ENCODE measurements at places on chromosomes 12 and 14. TPM values are rescaled to one million over a fixed set of nuclear protein-coding genes. Genes with fewer than 3 reads are reported as not detected.

DNA sequence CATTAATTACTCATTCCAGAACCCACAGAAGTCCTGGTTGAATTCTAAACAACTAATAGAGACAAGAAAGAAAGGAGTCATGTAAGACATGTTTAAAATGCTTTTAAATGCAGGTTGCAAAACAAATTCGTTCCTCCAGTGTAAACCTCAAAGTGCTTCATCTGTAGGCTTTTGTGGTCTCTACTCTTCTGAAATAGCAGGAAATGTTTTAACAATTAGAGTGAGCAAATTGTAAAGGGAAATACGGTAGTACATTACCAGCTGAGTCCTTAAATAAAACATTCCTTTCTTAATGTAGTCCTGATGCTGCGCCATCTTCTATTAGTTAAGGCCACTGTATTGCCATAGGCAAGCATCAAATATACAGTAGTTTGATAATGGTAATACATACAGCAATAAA lies 1934.2 kb upstream of the SEL1L start:
- no peaks in the 10 kb centered on the region for H3K4me1 ChIP-seq
- H3K4me3 ChIP-seq: no peak overlapping the region
- no peak for DNase-seq
- no peak overlapping the region for H3K27ac ChIP-seq
- H3K27me3 ChIP-seq: no peaks in the 10 kb centered on the region
- no peaks in the 10 kb centered on the region for H3K36me3 ChIP-seq

DNA sequence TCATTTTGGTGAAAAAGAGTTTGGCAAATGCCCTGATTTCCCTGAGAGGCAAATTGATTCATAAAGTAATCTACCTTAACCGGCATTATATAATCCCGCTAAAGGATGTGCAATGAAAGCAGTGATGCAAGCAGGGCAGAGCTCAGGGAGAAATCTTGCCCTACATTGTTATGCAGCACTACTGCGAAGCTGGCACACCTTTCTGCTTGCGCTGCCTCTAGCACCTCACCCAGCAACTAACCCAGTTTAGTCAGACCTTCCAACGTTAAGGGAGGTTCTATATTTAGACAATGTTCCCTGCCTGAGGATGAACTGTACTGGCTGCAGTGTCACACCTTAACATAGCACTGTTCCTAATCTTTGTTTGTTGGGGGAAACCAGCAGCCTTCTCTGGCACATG lies 60.8 kb upstream of the CCDC196 start:
- no peaks in the 10 kb centered on the region for H3K27me3 ChIP-seq
- H3K36me3 ChIP-seq: peaks cover 1% of the 10 kb centered on the region
- DNase-seq: no peak
- no peaks in the 10 kb centered on the region for H3K4me1 ChIP-seq

DNA sequence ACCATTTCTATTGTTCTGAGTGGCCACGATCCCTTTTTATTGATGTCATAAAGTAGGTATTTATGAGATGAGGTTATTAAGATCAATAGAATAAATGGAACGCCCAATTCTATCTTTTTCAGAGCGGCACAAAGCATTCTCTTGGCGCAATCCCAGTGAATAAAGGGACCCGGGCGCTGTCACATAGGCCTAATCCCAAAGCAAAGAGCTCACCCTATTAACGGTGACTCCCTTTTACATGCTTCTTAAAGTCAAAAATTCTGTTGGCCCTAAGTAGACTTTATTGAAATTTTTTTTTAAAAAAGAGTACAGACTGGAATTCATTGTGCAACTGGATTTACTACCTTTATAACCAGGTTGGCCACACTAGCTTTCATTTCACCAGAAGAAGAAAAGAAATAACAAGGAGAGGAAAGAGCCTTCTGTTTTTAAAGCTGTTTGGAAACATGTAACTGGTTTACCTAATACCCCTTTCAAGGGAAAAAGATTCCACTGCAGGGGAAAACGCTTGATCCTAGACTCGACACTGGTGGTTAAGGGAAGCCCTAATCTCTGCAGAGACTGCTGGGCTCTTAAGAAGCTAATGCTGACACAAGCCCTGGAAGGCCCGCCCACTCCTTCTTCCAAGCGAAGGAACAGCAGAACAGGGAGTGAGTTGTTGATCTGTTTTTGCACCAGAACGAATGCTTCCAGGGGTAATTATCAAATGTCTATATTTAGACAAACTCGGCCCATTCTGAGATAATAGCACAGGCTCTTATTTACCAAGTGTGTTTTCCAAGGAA lies 381.2 kb downstream of the BCL11B start:
- H3K27me3 ChIP-seq: peaks cover 4% of the 10 kb centered on the region
- no peak for DNase-seq
- H3K27ac ChIP-seq: no peak overlapping the region

The NOVA1 gene
- total RNA-seq: 0.40 TPM

- H3K27ac ChIP-seq: no peak overlapping the region
- no peak for DNase-seq
- no peaks in the 10 kb centered on the region for H3K27me3 ChIP-seq
Measured at GRCh38 chr12:125853670-125854069, 788.4 kb downstream of the AACS start.

GRCh38 chr12:75058228-75058627 lies 151.4 kb downstream of the KCNC2 start:
- DNase-seq: no peak
- H3K4me1 ChIP-seq: no peaks in the 10 kb centered on the region
- H3K36me3 ChIP-seq: no peaks in the 10 kb centered on the region
- H3K27me3 ChIP-seq: no peaks in the 10 kb centered on the region
- H3K4me3 ChIP-seq: no peak overlapping the region

Measured in activated naive CD8-positive, alpha-beta T cell treated with anti-CD3 and anti-CD28 coated beads, Interleukin-2, amount 10 ng/mL, durations not matched to agents 7 days and 5 days (primary cell).